ENCODE measurements at places on chromosomes 1 and 21.

DNA sequence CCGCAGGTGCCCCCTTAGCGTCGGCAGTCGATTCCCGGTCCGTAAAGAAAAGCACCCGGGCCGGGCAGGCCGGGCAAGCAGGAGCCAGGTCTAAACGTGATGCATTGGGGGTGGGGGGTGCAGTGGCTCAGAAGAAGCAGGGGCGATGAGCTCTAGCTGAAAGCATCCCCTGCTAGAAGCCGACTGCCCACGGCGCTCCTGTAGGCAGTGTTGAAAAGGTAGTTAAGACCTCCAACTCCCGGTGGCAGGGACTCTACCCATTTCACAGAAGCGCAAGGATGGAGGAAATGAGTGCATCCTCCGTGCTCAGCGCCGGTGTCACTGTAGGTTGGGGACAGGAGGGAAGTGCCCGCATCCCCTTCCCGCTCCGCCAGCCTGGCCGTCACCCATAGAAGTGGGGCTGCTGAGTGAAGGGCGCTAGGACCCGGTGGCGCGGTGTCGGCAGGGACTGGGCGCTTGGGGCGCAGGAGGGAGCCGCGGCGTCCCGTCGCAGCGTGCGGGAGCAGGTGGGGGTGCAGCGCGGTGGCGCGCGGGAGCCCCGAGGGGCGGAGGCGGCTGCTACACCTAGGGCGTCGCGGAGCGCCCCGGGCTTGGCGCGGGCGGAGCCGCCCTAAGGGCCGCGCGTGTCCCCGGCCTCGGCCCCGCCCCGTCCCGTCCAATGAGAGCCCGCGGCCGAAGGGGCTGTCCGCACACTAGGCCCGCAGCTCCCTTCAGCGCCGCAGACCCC is at the start of gene WNT2B:
TSS of gene WNT2B (plus strand) at position 688 of the 727 bp plus-strand sequence. CDS start 298 bp downstream, outside the sequence.
- DNase-seq = peak; percentile 52

DNA sequence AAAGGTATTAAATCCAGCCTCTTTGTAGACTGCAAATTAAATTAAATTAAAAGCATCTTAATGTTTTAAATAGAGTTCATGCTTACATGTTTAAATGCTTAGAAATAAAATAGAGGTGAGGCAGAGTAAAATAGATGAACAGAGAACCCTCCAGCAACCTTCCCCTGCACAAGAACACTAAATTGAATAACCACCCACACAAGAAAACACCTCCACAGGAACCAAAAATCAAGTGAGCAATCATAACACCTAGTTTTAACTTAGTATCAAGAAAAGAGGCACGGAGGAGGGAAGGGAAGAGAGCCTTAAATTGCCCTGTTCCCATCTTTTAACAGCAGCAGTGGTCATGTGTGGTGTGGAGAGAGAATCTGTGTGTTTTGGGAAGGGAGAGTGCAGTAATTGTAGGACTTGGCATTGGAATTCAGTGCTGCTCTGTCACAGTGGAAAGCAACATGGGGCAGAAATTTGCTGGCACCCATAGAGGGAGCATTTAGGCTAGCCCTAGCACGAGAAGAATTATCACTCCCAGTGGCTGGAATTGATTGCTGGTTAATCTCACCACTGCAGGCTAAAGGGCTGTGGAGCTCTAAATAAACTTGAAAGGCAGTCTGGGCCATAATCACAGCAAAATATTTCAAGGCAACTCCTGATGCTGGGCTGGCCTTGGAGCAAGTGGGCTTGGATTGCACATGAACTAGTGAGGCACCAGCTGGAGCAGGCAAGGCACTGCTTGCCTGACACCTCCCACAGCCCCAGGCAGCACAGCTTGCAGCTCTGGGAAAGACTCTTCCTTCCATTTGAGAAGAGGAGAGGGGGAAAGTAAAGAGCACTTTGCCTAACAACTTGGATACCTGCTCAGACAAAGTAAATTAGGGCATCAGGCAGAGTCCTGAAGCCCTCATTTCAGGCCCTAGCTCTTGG is 1478.8 kb downstream of the NCAM2 start:
- DNase-seq = no peak

- peak; percentile 38 for DNase-seq
Measured at GRCh38 chr1:18597160-18598042, 33.2 kb upstream of the PAX7 start.

DNA sequence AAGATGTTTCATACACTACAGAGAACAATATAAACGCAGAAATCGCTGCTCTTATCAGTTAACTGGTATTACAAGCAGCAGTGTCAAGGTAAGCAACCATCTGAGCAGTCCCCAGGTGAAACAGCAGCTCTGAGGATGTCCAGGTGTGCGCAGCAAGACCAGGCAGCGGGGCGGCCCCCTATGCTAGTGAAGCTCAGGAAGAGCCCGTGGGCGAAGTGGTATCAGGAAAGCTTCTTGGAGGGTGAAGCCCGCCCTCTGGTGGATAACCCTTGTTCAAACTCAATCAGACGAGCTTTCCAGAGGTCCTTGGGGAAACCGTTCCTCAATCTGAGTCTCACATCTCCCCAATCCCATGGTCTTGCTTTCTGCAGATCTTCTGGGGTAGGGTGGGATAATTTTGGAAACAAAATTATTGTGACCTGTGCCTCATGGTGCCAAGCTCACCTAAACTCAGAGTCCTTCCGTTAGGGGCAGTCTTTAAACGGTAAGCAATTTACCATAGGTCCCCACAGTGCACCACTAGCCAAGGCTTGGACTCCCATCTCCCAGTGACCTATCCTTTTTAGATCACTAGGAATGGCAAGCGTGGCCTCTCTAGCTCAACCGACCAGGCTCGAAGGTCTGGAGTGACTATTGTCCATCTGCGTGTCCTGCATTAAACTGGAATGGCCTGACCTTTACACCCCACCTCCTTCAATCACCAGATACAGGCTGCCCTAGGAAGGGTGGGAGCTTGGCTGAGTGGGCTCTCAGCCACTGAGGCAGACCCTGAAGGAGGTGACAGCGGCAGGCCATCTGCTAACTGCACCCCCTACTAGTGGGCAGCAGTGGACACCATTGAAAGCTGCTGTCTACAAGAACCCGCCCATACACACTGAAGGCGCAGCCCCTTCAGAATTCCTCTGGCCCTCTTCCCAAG is 13.6 kb upstream of the FAM110D start:
- peak; percentile 79 for DNase-seq

DNA sequence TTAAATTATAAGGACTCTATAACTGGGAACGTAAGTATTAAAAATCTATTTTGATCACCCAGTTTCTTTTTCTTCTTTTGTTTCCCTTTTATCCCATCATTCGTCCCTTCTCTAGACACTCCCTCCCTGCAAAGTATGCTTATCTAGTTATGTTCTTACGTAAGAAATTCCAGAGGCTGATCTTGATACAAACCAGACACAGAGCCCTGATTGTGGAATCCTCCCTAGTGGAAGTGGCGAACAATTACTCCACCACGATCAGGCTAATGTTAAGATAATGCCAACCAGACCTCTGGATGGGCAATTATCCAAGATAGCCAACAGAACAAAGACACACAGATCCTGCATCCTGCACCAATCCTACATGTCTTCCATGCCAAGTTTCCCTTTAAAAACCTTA is 1557.4 kb downstream of the PLA2G4A start:
- DNase-seq = no peak

GRCh38 chr1:17923666-17924065 is 168.5 kb downstream of the ACTL8 start:
- no peak for DNase-seq

DNA sequence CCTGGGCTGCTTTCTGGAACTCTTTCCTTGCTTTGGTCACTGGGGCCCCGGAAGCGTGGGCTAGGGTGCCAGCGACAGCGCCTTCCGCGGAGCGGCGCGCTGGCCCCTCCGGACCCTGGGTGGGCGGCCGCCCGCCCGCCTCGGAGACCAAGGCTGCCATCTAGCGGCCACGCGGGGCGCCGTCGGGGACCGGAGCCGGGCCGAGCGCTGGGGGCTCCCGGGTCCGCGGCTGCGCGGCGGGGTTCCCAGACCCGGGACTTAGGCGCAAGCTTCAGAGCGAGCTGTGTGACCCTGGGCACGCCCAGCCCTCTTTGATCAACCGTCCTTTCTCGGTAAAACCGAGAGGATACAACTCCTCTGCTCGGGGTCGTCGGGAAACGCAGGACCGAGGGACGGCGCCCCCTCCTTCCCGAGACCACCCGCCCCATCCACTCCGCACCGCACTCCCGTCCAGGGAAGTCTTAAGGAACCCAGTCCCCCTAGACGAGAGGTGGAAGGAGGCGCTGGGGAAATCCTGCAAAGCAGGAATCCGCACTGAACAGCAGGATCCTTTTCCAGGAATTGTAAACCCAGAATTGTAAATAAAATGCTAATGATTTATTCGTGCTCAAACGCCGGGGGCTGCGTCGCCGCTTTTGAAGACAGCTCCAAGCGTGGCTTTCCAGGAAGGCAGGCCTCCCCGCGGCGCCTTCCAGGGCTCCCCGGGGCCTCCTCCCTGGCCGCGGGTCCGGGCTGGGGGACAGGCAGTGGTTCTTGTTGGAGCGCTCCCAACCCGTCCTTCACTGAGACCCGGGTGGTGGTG is 41.2 kb downstream of the RRAGC start:
- peak; percentile 33 for DNase-seq

DNA sequence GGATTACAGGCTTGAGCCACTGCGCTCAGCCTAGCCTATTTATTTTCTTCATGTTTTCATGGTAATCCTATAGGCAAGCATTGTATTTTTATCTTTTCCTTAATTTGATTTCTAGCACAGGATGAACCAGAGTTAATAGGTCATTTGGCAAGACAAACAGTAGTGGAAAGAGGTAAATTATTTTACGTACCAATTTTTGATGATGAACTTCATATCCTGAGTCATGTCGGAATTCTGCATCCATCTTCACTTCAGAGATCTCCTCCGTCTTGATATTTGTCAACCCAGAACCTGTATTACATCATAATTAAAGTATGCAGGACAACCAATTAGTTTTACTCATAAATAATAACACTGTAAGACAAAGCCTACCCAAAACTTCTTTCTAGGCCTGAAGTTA is 162.6 kb downstream of the GABPA start:
- DNase-seq = no peak

- no peak for DNase-seq
Measured at GRCh38 chr1:7921796-7922195, 18.8 kb downstream of the TNFRSF9 start.

DNA sequence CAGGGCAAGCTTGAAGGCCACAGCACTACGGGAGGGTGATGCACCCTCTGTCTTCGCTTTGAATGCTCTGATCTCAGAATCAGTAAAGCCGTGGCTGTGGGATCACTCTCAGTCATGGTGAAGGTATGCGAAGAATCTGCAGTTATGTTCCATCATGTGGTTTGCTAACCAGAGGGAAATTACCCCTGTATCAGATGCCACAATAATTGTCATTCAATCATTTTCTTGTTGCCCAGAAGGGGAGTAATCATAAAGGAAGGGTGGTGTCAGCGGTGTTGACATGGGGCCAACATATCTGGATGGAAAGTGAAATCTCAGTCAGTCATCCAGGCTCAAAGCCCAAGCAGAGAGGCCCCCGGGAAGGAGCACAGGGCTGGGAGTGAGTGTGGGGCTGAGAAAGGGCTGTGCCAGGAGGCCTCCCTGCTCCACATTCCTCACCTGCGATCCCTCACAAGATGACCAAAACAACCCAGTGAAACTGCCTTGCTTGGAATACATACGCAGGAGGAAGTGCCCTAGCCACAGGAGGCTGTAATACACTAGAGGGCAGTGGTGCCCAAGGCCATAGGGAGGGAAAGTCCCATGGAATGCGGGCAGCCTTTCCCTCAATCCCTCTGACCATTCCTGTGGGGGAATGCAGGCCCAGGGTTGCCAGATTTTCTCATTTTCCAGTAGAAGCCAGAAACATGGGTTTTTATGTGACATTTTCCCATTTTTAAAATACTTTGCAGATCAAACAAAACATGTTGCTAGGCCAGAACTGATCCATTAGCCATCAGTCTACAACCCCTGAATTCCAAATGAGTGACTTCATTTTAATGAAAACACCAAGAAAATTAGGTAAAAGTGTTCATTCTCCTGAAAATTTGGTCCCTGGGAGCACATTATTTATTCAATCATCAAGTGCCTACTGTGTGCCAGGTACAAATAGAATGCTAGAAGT is 95.7 kb upstream of the VANGL1 start:
- DNase-seq = no peak

DNA sequence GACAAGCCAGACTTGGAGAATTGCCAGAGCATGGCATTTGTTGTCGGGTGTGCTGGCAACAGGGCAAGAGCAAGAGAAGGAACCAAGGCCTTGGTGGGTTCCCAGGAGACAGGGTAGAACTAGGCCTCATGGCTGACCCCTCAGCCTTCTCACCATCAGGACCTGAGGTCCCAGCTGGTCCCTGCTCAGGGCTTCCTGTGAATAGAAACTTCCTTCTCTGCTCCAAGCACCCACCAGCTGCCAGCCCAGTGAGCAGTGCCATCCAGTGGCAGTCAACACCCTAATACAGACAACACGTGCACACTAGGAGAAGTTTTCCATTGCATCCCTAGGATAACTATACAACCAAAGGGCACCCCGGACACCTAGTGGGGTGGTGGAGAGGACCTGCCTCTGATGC is 22.8 kb downstream of the S100A6 start:
- DNase-seq = no peak

GRCh38 chr1:53256511-53257453 is 18.5 kb upstream of the MAGOH start:
- no peak for DNase-seq

DNA sequence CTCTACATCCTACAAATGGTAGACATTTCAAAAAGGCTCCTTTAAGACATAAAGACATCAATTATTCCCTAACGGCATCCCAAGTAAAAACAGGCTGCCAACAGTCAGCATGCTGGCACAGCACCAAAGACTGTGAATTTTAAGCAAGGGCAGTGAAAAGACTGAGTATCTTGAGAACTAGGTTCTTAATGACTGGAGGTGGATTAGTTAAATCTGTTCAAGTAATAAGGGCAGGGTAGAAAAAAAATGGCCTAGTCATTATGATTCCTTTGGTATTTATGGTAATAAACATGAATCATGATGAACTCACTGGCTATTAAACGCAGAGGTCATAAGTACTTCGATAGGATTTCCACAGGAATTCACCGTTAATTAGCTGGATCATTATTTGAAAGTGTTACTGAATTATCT is 75.2 kb downstream of the KIFAP3 start:
- DNase-seq = no peak

Data from CD4-positive, alpha-beta T cell treated with Interleukin-12 subunit alpha and Interleukin-12 subunit beta, for 1 hour (primary cell).